A172 (cell line): ENCODE measurements at places on chromosomes 7 and 10.
A peak's percentile ranks its signal among the peaks of the same experiment; 100 is the strongest.

GRCh38 chr10:60086421-60086820, 180.1 kb upstream of the CCDC6 start:
- DNase-seq: no peak

GRCh38 chr10:24706479-24707118, 17.1 kb downstream of the ARHGAP21 start:
- peak; percentile 87 for DNase-seq

- DNase-seq: no peak
These were observed 7.5 kb downstream of the GDI2 start for GRCh38 chr10:5805711-5806110.

GRCh38 chr10:81479316-81479715, 395.7 kb upstream of the NRG3 start:
- no peak for DNase-seq
